ENCODE measurements at places on chromosomes 2 and 18.
A peak's percentile ranks its signal among the peaks of the same experiment; 100 is the strongest.

GRCh38 chr2:227939271-227940027 lies 68.0 kb downstream of the DAW1 start:
- no peaks in the 10 kb centered on the region for H3K27me3 ChIP-seq
- no peaks in the 10 kb centered on the region for H3K36me3 ChIP-seq
- no peaks in the 10 kb centered on the region for H3K4me1 ChIP-seq
- no peak for DNase-seq
- H3K27ac ChIP-seq, result no peak overlapping the region
- no peak overlapping the region for H3K4me3 ChIP-seq

GRCh38 chr2:98761267-98761781 lies 30.4 kb upstream of the MGAT4A start:
- no peak overlapping the region for H3K4me3 ChIP-seq
- H3K4me1 ChIP-seq, result peaks cover 61% of the 10 kb centered on the region
- no peaks in the 10 kb centered on the region for H3K36me3 ChIP-seq
- H3K27ac ChIP-seq, result peak overlapping the region; percentile 61
- peak; percentile 44 for DNase-seq

DNA sequence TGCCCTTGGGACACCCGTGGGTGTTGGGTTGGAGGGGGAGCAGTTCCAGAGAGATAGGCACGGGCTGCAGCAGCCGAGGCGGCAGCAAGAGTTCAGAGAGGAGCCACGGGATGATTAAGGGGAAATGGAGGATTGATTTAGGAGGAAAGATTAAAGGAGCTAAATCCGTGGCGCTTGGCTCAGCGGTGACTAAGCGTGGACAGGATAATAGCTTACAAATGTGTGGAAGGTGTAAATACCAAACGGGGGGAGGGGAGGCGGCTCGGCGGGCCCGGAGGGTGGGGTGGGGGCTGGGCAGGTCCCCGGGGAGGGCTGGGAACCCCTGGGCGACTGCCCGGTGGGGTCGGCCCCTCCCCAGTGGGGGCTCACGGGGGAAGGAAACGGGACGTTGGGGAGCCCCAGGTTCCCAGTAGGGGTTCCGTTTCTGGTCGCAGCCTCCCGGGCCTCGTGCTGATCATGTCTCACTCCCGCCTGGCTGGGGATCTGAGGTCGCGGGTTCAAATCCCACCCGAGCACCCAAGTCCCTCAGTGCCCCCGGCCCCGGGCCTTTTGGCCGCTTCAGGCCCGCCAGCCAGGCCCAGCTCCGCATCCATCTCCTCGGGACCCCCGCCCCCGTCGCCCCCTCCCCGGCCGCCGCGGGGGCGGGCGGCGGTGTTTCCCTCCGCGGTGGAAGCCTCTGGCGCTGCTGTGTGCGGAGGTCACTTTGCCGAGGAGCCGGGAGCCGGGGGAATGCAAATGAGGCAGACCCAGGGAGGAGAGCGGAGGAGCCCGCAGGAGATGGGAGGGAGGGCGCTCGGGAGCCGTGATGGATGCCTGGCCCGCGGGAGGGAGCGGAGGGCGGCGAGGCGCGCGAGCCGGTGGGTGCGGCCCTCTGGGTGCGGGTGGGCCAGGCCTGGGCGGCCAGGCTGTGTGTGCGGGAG lies 8.1 kb downstream of the ASIC4 start:
- no peaks in the 10 kb centered on the region for H3K36me3 ChIP-seq
- H3K4me3 ChIP-seq, result no peak overlapping the region
- peaks cover 90% of the 10 kb centered on the region for H3K27me3 ChIP-seq
- no peak for DNase-seq
- peaks cover 23% of the 10 kb centered on the region for H3K4me1 ChIP-seq

DNA sequence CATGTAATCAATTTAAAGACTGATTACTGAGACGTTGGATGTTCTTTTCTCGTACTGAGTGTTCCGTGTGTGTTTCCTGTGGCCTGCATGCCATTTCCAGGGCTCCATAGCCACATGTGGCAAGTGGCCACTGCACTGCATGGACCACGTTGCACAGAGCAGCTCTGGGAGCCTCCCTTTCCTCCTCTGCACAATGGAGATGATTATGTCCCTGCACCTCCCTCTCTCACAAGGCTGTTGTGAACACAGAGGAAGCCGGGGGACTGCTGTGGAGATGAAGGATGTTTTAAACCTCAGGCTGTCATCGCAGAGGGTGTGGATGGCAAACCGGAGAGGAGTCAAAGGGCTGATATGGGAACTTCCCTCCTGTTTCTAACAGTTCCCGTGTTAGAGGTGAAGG lies 87.7 kb downstream of the TGOLN2 start:
- H3K4me1 ChIP-seq, result no peaks in the 10 kb centered on the region
- DNase-seq, result no peak
- no peak overlapping the region for H3K27ac ChIP-seq
- H3K36me3 ChIP-seq, result no peaks in the 10 kb centered on the region

Measured in T-cell (primary cell).